ENCODE measurements at places on chromosomes 2 and 18.

- DNase-seq = no peak
Measured at GRCh38 chr2:211114826-211115455, 558.5 kb downstream of the CPS1 start.

DNA sequence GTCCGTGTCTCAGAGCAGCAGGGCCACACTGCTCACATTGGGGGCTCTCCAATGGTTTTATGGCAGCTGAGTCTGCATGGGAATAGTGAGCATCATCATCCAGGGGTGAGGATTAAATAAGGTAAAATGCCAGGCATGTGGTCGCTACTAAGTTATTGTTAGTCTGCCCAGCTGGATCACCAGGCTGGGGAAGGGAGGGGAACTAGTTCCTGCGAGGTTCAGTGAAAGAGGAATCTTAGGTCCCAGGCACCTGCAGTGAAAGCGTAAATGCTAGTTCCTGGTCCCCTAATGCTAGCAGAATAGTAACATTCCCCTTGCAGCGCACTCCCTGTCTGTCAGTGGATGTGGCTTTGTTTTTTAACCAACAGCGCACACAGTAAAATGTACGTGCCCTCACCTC is 60.1 kb downstream of the ARHGEF4 start:
- no peak for DNase-seq

GRCh38 chr18:79588636-79589481 is 90.7 kb upstream of the CTDP1 start:
- DNase-seq = peak; percentile 97

- DNase-seq = peak; percentile 46
Measured at GRCh38 chr2:58039170-58039611, 7.4 kb upstream of the VRK2 start.

GRCh38 chr18:43735570-43735969 is 458.3 kb upstream of the SYT4 start:
- DNase-seq = no peak

DNA sequence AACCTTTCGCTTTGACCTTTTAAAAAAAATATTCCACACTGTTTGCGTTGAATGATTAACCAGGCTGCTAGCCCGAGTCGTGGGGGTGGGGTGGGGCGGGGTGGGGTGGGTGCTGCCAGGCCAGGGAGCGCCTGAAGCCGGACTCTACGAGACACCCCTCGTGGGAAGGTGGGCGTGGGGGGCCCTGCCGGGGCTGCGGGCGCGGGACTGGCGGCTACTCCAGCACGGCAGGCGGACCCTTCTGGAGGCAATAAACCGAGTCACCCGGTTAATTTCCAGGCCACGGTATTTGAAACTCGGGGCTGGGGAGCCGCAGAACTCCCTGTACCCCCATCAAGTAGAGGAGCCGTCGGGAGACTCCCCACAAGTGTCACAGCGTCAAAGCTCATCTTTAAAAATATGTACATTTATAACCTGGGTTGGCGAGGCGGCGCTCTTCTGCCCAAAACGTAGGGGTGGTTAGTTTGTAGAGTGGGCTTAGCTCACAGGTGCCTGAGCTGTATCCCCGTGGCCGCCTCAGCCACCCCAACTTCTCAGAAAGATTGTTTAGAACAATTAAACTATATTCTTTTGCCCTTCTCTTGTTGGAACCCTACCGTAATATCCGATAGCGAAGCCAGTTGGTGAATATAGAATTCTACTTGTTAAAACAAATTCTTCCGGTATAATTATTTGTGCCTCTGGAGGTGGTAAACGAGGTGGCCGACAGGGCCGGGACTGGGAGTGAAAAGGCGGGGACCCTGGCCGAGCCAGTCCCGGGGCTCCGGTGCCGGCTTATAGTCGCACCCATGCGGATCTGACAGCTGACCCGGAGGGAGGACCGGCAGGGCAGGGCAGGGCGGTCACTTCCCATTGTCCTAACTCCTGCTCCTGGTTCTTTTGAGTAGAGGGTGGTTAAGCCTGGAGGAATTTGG is 1.4 kb downstream of the B3GNT2 start:
- DNase-seq = no peak

- DNase-seq = peak; percentile 48
Measured at GRCh38 chr2:7468955-7469354, 551.7 kb downstream of the RNF144A start.

DNA sequence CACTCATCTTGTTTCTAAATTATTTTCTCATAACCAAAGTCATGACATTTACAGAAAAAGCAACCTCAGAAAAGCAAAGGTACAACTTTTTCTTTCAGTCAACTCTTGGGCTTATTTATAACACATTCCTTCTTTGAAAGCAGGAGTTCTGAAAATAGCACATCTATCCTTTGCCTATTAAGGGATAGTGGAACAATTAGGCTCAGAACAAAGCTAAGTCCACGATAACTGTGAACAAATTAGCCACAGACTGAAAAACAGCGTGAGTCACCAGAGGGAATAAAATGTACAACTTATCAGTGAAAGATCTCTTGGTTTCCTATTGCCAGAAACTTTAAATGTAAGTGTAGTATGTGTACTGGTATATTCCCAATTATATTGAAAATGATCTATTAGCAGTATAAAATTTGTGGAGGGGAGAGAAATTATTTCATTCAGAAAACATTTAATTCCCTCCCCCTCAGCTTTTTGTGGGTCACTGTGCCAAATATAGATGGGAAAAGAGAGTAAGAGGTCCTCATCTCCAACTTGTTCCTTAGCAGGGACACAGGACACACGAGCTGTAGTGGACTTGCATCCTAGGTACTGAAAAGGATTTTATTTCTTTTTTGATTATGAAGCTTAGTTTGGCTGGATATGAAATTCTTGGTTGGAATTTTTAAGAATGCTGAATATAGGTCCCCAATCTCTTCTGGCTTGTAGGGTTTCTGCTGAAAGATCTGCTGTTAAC is 15.4 kb upstream of the MATN3 start:
- DNase-seq = peak; percentile 13

- peak; percentile 96 for DNase-seq
Measured at GRCh38 chr2:128563348-128563687, 244.7 kb upstream of the HS6ST1 start.

- no peak for DNase-seq
Measured at GRCh38 chr2:60366135-60366712, 187.2 kb downstream of the BCL11A start.

DNA sequence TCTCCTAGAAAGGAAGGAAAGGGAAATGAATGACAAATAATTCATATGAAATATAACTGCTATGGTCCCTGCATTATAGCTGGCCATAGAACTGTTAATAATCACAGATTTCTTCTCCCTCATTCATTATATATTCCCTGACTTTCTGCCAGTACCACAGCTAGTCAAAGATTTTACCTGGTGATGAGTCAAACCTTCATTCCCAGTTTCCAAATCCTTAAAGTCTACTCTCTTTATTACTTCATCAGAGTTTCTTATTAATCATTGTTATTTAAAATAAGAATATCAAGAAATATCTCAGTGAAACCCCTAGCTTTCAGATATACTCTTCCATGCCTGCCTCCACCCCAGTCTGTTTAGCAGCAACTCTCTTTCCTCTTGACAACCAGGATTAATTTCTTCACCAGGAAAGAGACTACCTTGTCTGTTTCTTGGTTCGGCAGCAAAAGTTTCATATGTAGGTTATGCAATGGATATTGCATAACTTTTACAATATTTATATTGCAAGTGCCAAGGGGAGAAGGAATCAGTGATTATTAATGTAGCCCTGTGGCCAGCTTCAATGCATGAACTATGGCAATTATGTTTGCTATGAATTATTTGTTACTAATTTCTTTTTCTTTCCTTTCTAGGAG is 533.8 kb downstream of the FBXO15 start:
- DNase-seq = peak; percentile 35

DNA sequence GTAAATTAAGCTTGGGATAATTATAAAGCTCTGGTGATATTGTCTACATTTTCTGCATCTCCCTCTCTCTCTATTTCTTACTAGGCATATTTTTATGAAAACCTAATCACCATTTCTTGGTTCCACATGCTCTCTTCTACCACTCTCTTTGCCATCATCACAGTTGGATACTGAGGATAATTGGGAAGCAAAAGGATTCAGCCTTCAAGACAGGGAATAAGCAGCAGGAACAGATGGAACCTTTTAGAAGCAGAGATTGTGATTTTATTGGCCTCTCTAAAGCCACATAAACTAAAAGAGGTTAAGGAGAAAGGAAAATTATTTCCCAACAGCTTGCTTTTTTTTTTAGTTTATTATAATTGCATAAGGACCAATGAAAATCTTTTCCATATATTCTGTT is 226.3 kb upstream of the SPHKAP start:
- no peak for DNase-seq

DNA sequence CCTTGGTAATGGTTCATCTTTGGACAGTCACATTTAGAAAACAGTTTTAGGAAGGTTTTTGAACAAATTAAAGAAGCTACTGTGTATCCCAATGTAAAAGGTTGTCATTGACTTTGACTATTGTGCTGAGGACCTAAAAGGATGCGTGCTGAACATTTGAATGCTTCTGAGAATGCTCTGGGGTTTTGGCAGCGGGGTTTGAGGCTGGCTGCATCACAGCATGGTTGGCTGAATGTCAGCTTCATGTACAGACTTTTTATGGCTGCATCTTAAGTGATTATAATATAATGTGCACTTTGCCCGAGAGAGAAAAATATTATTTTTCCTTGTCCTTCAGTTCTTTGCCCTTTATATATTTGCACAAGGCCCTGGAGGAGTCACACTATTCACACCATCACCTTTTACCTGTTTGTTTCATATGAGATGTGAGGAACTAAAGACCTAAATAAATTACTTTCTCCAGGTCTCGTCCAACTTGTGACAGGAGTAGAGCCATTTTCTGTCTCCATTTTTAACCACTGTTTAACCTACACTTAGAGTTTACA is 125.9 kb downstream of the CCDC85A start:
- no peak for DNase-seq

- peak; percentile 70 for DNase-seq
Measured at GRCh38 chr2:151337643-151338042, 19.7 kb upstream of the TNFAIP6 start.

DNA sequence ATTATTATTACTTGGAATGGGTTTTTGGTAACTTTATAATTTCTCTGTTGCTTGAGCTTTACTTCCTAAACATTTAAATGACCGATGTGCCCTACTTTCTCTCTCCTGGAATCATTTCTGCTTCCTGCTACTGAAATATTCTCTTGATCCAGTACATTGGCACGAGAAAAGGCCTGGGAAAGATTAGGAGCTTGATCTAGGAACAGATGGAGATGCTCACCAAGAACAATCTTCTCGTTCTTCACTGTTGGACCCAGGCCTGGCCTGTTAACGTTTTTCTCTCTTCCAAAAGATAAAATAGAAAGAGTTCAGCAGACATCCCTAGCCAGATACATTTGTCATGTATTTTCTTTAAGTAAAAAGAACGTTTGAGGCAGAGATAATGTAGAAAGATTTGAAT is 1356.8 kb upstream of the CRIM1 start:
- no peak for DNase-seq

- DNase-seq = no peak
Measured at GRCh38 chr2:121184248-121184862, 100.6 kb downstream of the TFCP2L1 start.

DNA sequence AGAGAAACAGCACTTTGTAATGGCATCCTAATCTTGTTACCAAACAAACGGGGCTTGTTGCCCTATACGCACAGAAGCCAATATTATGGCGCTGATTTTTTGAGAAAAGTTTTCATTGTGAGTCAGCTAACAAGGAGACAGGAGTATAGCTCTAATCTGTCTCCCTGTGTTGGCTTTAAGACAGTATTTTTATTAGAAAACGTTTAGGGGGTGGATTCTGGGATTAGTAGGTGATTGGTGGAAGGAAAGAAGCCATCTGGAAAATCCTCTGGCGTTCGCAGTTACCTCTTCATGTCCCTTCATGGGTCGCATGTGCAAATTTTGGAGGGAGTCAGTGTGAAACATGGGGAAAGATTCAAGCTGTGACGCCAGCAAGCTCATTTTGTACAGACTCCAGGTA is 698 bp upstream of the TMEM237 start:
- DNase-seq = peak; percentile 47

- peak; percentile 67 for DNase-seq
Measured at GRCh38 chr2:224410946-224411561, 9.1 kb upstream of the FAM124B start.

DNA sequence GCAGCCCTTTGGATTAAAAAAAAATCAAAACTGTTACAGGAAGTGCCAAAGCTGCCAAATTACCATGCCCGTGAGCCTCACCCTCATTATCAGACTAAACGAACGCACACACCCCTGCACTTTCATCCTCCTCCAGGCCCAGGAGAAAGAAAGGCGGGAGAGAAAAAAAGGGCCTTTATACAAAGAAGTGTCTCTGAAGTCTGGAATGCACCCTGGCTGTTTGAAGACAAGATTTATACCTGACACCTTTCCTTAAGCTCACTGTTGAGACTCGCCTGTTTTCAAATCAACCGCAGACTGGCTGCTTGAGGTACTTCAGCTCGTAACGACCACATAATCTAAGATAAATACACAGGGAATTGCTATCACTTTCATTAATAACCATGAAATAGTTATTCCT is 31.0 kb downstream of the EDAR start:
- DNase-seq = no peak

- no peak for DNase-seq
Measured at GRCh38 chr2:8594731-8595427, 87.0 kb upstream of the ID2 start.

- peak; percentile 8 for DNase-seq
Measured at GRCh38 chr2:215003001-215003400, 135.4 kb downstream of the ABCA12 start.

Measured in AG10803 (cell line).